ENCODE measurements at places on chromosomes 11 and 22.

DNA sequence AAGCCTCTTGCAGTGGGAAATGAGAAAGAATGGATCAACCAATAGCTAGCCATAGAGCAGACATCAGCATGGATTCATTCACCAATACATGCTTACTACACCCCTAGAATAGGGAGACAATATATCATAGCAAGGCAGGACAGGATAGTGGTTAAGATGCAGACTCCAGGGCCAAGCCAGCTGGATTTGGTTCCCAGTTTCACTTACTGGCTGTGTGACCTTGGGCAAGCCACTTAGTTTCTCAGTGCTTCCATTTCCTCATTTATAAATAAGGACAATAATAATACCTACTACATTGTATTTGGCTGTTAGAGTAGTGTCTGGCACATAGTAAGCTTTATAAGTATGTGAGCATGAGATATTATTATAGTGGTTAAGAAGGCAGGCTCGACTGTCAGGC lies 7.1 kb downstream of the DCHS1 start:
- no peak for DNase-seq

DNA sequence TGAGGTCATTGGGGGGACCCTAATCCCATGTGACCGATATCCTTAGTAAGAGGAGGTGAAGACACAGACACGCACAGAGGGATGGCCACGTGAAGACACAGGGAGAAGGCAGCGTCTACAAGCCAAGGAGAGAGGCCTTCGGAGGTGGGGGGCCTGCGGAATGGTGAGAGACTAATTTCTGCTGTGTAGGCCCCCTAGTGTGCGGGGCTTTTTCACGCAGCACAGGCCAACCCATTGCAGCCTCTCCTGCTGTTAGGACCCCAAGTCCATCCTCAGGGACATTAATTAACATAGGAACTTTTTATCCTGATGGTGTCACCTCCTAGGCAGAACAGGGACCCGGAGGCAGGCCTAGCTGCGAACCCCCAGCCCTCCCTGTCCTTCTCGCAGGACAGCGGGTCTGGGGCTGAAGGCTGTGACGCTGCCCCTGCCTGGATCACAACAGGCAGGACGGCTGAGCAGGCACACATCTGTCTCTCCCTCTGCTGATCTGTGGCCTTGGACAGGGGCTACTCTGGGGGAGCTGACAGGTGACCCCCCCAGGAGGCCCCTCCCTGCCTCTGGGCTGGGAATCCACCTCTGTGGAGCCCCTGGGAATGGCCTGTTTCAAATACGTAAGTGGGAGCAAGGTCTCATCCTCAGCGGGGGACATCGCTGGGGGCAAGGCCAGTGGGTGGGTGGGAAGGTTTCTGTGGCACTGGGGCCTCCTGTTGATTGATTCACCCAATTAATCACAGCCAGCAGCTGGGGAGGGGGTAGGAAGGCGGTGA lies 7.9 kb downstream of the ASCL2 start:
- DNase-seq, result no peak

DNA sequence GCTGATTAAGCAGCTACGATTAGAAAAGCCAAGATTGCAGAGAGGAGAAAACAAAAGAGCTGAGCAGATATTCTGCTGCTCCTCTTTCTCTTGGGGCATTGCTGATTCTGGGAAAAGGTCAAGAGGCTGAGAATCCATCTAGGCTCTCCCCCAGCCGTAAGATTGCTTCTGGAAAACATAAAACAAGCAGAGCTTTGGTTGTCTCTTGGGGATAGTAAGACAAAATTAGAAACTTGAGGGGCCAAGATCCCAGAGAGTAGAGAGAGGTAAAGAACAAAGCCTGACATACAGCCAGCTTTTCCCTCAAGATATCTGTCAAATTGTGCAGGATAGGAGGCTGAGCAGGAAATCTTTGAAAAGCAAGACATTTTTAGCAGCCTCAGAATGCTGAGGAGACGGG lies 158.2 kb downstream of the TTC28 start:
- no peak for DNase-seq

DNA sequence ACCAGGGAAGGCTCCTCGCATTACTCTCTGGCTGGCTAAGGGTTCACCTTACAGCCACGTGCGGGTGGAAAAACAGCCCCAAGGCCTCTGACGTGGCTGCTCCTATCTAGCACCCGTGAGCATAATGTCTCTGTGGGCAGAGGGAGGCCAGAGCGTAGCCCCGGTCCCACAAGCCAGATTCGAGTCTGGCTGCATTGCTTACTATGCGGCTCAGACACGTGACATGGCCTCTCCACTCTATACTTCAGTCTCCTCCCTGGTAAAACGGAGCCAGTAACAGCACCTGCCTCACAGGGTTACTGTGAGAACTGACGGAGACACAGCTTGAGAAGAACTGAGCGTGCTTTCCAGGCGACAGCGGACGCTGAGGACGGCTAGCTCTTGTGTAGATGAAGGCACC lies 105.8 kb upstream of the BID start:
- no peak for DNase-seq

DNA sequence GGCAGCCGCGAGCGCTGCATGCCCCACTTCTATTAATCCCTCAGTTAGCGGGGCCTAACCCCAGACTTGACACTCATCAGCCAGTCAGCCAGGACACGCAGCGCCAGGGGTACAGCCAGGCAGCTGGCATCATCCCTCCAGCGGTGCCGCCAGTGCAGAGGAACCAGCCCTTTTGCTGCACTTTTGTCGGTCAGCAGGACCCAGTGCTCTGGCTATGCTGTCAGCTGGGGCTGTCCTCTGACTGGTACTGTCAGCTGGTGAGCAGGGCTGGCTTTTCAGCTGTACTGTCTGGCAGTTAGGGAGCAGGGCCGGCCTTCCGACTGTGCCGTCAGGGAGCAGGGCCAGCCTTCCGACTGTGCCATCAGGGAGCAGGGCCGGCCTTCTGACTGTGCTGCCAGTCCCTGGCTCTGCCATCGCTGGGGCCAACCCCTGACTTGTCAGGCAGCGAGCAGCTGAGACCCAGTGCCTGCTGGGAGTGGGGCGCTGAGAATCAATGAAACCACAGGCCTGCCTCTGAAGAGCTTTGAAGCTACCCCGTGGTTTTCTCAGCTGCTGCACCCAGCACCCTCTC lies 115.4 kb downstream of the KIAA1671 start:
- no peak for DNase-seq

GRCh38 chr11:47539681-47540039 lies 13.3 kb downstream of the CELF1 start:
- DNase-seq, result no peak

DNA sequence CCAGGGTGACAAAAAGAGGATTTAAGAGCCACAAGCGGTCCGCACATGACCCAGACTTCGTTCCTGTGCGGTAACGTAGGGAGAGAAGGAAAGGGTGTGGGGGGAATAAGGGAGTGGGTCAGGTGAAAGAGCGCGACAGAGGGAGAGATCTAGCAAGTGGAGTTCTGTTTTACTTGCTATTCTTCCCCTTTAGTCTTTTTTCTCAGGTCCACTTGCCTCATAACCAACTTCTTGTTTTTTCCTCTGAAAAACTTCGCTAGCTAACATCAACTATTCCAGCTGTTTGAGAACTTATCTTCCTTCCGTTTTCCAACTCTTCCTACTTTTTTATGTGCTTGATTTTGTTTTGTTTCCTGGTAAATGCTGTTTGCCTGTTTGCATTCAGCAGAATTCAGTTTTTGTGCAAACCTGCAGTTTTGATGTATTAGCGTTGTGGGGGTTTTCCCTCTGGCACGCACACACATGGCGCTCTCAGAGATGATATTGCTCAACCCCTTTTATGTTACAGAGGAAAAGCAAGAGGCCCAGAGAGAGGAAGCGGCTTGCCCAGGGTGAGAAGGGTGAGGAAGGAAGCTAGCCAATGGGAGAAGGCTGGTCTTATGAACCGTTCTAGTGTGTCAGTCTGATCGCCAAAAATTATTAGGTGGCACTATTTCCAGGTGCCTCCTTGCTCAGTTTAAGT lies 592 bp upstream of the CTSC start:
- peak; percentile 44 for DNase-seq

DNA sequence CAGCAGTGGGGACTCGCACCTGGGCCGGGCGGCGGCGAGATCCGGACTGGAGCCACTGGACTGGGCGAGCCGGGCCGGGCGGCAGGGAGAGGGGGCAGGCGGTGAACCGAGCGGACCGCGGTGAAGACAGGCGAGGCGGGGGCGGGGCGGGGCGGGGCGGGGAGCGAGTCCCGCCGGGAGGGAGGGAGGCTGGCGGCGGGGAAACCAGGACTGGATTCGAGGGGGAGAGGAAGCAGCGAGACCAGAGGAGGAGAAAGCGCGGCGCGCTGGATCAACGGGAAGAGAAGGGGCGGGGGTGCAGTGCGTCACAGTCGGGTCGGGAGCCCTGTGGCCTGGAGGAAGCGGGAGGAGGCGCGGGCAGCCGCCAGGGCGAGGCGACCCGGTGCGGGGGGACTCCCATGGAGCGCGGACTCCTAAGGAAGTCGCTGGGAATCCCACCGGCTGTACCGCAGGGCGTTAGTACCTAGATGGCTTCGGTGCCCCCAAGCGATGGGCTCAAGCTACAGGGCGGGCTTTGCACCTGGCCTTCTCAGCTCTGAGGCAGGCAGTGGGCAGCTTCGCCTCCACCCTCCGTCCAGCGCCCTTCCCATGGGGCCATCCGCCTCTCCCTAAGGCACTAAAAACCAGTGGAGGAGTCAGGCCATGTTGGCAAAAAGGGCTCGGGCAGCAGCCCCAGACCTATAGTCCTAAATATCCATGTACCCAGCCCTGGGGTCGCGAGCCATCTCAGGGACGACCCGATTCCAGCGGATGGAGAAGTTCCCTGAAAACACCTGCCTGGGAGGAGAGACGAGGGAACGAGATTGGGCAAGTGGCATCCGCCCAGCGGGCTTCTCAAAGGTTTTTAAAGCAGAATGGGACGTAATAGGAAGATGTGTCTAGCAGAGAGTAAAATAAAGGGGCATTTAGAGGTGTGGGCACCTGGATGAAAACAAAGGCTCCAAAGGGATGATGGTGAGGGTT lies at the start of gene TMEM121B:
Gene TMEM121B, minus strand, starts transcription at position 128 of the 963 bp plus-strand sequence. CDS start 233 bp downstream, outside the sequence.
- DNase-seq, result peak; percentile 53

- DNase-seq, result no peak
These were observed 8.0 kb downstream of the CAPN5 start for GRCh38 chr11:77074626-77075221.

GRCh38 chr11:112339566-112339965 lies 78.9 kb upstream of the PLET1 start:
- DNase-seq, result no peak

GRCh38 chr22:50526834-50527801 lies 1.7 kb upstream of the SCO2 start:
- no peak for DNase-seq

GRCh38 chr22:20509344-20510047 lies 2.1 kb downstream of the MED15 start:
- peak; percentile 75 for DNase-seq

DNA sequence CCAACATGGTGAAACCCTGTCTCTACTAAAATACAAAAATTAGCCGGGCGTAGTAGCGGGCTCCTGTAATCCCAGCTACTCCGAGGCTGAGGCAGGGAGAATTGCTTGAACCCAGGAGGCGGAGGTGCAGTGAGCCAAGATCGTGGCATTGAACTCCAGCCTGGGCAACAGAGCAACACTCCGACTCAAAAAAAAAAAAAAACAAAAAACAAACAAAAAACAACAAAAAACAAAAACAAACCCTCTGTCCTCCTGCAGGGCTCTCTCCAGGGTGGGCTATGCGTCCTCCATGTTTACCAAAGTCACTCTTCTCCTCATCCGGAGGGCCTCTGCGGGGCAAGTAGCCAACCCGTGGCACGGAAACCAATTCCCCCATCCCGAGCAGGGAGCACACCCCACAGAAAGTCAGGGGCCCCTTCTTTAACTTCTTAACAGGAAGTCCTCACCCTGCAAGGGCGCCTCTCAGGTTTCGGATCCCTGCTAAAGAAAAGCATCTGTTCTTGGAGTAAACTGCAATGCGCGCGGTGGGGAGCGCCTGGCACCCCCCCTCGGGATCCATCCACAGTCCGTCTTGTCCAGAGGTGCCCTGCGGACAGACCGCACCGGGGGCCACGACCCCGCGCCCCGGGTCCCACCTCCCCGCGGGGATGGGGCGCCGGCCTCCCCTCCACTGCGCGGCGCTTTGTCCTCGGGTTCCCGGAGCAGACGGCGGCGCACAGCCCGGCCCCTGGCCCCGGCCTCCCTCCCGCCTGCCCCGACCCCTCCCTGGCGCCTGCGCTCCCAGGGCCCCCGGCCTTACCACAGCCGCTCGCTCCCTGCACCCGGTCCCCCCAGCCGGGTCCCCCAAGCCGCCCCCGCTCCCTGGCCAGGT lies 712 bp downstream of the CERK start:
- peak; percentile 31 for DNase-seq

- no peak for DNase-seq
These were observed 46.3 kb downstream of the PGR start for GRCh38 chr11:101083335-101083734.

- DNase-seq, result no peak
These were observed 1044.3 kb upstream of the RAG2 start for GRCh38 chr11:37642296-37642695.

DNA sequence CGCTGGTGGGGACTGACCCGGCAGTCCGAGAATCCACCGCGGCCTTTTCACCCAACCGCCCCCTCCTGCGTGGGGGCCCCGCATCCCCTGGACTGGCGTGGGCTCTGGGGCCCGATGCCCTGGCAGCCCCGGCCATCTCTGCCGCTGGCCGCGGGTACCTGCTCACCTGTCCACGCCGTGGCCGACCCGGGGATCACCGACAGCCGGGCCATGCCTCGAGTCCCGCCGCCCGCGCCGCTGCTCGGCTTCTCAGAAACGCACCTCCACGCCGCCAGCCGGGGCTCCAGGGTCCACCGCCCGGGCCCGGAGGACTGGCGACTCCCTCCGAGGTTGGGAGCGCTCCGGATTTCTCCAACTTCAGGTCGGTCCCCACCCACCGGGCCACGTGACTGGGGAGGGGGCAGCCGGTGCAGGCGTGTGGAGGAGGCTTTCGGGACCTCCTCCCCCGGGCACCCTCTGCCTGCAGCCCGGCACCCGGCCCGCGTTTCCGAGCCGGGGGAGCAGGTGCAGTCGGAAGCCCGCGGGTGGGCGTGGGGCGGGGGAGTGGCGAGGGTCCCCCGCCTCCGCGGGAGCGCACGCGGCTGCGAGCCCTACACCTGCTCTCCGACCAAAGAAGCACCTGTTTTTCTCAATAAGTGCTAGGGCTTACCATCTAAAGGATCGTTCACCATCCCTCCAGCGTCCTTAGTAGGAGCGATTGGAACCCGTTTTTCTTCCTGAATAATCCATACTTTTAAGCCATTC lies 554 bp upstream of the NRIP3 start:
- DNase-seq, result no peak

- no peak for DNase-seq
These were observed 475 bp downstream of the MAPK12 start for GRCh38 chr22:50260801-50261614.

- DNase-seq, result no peak
These were observed 130.7 kb downstream of the FEZ1 start for GRCh38 chr11:125365196-125365931.

- DNase-seq, result no peak
These were observed 41.4 kb upstream of the SMIM38 start for GRCh38 chr11:69114362-69114761.

- no peak for DNase-seq
These were observed 4.9 kb downstream of the LGALS1 start for GRCh38 chr22:37680191-37680851.

- DNase-seq, result no peak
These were observed 8.6 kb downstream of the HSD17B12 start for GRCh38 chr11:43689167-43689566.

GRCh38 chr11:125390946-125391345 lies 105.1 kb downstream of the FEZ1 start:
- DNase-seq, result peak; percentile 27

All from HTR-8/SVneo (cell line).